ENCODE measurements at places on chromosomes 7 and 10. TPM values are rescaled to one million over a fixed set of nuclear protein-coding genes. Genes with fewer than 3 reads are reported as not detected.

Gene TRRAP
- total RNA-seq = 15.5 TPM

DNA sequence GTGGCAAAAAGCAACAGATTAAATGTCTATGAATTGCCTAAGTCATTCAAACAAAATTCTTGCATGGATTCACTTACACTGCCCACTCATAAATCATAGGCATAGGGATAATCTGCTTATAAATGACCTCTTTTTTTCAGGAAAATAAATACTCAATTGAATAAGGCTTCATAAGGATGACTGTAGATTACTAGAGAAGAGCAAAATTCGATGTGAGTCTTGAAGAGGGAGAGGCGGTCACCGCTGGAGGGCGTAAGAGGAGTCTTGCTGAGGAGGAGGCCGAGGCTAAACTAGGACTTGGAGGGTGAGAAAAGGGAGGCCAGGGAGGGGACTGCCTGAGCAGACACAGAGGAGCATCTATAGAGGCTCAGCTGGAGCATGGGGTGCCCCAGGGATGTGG lies 135.4 kb upstream of the RSU1 start:
- no peak for DNase-seq
- H3K27me3 ChIP-seq = no peaks in the 10 kb centered on the region
- H3K27ac ChIP-seq = peak overlapping the region; percentile 58
- no peak overlapping the region for H3K4me3 ChIP-seq

DNA sequence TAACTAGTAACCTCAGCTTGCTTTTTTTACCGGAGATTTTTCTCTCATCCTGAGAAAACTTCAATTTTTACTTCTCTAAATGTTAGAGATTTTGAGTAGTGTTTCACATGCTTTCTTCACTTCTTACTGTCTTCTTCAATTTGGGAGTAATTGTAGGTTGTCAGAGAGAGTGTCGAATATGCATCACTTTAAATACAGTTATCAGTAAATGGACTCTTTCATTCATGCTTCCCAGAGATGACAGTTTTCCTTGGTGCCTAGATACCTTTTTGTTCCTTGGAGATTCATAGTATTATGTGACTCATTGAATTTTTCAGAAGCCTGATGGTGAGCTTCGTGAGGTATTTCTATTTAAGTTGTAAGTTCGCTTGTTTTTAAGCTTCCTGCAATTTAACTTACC lies 169.7 kb downstream of the ADK start:
- no peak for DNase-seq
- peaks cover 11% of the 10 kb centered on the region for H3K36me3 ChIP-seq
- no peaks in the 10 kb centered on the region for H3K4me1 ChIP-seq
- no peak overlapping the region for H3K27ac ChIP-seq
- no peaks in the 10 kb centered on the region for H3K27me3 ChIP-seq

Gene ACSL5
- total RNA-seq = 5.6 TPM

- no peaks in the 10 kb centered on the region for H3K36me3 ChIP-seq
- H3K4me1 ChIP-seq = no peaks in the 10 kb centered on the region
- no peak overlapping the region for H3K27ac ChIP-seq
- no peak overlapping the region for H3K4me3 ChIP-seq
- DNase-seq = no peak
- no peaks in the 10 kb centered on the region for H3K27me3 ChIP-seq
Measured at GRCh38 chr10:78170026-78170475, 136.4 kb downstream of the RPS24 start.

Gene CAMK1D
- 2.5 TPM for total RNA-seq

DNA sequence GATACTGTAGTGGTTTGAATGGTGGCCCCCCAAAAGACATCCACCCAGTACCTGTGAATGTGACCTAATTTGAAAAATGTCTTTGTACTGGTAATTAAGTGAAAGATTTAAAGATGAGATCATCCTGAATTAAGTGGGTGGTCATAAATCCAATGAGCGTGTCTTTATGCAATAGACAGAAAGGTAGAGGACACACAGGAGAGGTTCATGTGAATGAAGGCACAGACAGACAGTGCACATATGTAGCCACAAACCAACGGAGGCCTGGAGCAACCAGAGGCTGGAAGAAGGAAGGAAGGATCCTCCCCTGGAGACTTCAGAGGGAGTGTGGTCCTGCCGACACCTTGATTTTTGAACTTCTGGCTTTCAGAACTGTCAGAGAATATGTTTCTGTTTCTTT lies 160.3 kb downstream of the CNTNAP2 start:
- H3K36me3 ChIP-seq = no peaks in the 10 kb centered on the region
- no peak overlapping the region for H3K4me3 ChIP-seq
- DNase-seq = no peak
- H3K27ac ChIP-seq = no peak overlapping the region

Gene RBP3
- not detected for total RNA-seq

Gene CPEB3
- total RNA-seq = 13.6 TPM

DNA sequence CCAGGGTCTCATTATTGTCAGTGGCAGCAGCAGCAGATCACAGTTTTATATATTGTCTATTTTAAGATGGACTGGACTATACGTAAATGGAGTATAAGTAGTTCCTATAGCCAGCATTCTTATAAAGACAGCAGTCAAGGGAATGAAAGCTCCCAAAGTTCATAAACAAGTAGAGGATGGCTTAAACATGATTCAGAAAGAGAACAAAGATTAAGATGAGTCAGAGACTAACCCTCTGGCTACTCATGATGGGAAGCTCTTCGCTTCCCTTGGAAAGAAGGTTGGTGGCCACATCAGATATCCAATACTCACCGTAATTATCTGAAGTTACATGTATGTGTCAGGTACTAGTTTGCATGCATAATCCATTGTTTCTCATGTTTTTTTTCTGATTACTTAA lies 277.0 kb downstream of the INHBA start:
- peaks cover 7% of the 10 kb centered on the region for H3K27me3 ChIP-seq
- H3K4me1 ChIP-seq = no peaks in the 10 kb centered on the region
- H3K4me3 ChIP-seq = no peak overlapping the region
- no peak for DNase-seq
- no peak overlapping the region for H3K27ac ChIP-seq

GRCh38 chr7:151694828-151695580 lies 175.3 kb upstream of the RHEB start:
- no peaks in the 10 kb centered on the region for H3K36me3 ChIP-seq
- H3K4me1 ChIP-seq = peaks cover 83% of the 10 kb centered on the region
- no peaks in the 10 kb centered on the region for H3K27me3 ChIP-seq
- peak; percentile 75 for DNase-seq

Gene ADAMTS14
- total RNA-seq = 0.47 TPM

- no peak overlapping the region for H3K4me3 ChIP-seq
- no peaks in the 10 kb centered on the region for H3K36me3 ChIP-seq
- no peak for DNase-seq
- H3K27ac ChIP-seq = no peak overlapping the region
- H3K4me1 ChIP-seq = peaks cover 17% of the 10 kb centered on the region
- no peaks in the 10 kb centered on the region for H3K27me3 ChIP-seq
Measured at GRCh38 chr7:133504825-133505224, 251.9 kb downstream of the EXOC4 start.

DNA sequence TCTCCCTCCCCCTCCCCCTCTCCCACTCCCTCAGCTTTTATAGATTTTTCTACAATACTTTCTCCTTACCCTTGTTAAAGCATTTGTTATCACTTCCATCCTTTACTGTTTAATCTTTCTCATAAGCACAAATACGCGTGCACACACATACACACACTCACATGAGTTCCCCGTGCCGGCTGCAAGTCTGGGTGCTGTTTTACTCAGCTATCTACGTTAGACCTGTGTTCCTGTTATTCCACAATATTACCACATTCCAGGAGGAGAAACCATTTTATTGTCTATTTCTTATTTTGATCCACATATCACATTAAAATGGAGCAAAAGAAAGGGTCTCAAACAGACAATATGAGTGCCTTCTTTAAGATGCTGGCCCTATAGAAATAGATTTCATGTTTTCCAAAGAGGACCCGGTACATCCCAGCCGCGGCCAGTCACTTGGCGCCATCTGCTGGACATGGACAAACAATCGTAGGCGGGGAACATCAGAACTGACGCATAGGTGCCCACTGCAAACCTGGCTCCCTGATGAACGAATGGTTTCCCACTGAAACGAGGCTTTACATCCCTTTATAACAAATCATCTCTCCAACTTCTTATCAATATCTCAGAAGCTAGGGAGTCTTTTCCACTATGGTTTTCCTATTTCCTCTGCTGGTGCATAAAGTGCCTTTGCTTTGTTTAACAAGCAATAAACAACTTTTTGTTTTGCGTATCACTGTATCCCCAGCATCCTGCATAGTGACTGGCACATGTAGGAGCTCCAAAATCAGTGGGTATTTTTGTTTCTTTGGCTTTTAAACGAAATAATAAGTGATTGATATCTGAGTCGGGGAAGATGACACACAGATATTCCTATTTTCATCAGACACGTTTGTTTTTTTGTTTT lies 25.2 kb upstream of the OPTN start:
- no peak overlapping the region for H3K4me3 ChIP-seq
- peak; percentile 52 for DNase-seq
- no peaks in the 10 kb centered on the region for H3K4me1 ChIP-seq
- H3K27ac ChIP-seq = no peak overlapping the region
- H3K36me3 ChIP-seq = no peaks in the 10 kb centered on the region

DNA sequence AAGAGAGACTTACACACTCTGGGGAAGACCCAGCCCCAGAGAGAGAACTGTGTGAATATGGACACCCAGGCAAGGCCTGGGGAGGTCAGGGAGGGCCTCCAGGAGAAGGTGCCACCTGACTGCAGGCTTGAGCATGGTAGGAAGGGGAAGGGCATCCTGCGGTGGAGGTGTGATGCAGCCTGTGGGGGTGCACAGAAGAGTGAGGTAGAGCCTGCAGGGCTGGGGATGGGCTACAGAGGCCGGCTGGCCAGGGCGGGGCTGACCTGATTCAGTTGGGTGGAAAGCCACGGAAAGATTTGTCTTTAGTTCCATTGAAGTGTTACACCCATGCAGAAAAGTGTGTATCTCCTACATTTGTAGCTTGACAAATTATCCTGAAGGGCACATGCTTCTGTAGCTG lies 47.6 kb downstream of the ZMIZ1 start:
- H3K36me3 ChIP-seq = peaks cover 28% of the 10 kb centered on the region
- peak overlapping the region; percentile 13 for H3K4me3 ChIP-seq
- H3K27ac ChIP-seq = peak overlapping the region; percentile 91
- no peak for DNase-seq

GRCh38 chr10:81820418-81820817 lies 54.6 kb upstream of the NRG3 start:
- H3K36me3 ChIP-seq = no peaks in the 10 kb centered on the region
- no peaks in the 10 kb centered on the region for H3K4me1 ChIP-seq
- no peak overlapping the region for H3K4me3 ChIP-seq
- H3K27me3 ChIP-seq = no peaks in the 10 kb centered on the region

Data from left ventricle myocardium inferior (tissue), 1 donor.